AG04450 (cell line): ENCODE measurements at places on chromosomes 2 and 18.
A peak's percentile ranks its signal among the peaks of the same experiment; 100 is the strongest.

GRCh38 chr2:122800781-122801180 lies 1045.3 kb downstream of the TSN start:
- DNase-seq = no peak

DNA sequence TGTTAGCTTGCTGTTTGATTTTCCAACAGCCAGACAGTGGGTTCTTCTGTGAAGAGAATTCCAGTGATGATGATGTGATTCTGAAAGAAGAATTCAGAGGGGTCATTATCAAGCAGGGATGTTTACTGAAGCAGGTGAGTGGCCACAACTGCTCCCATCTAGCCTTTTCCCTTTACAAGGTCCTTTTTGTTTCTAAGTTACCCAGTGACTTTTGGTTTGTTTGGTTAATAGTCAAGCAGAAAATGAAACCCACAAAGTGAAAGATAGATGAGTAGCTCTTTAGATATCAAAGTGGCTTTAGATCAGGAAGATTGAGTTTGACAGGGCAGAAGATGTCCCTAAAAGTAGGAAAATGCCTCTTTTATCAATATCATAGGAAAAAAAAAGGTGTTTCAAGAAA lies 23.3 kb downstream of the PLEK start:
- DNase-seq = no peak

- peak; percentile 53 for DNase-seq
Measured at GRCh38 chr2:40403233-40403836, 48.6 kb downstream of the SLC8A1 start.

DNA sequence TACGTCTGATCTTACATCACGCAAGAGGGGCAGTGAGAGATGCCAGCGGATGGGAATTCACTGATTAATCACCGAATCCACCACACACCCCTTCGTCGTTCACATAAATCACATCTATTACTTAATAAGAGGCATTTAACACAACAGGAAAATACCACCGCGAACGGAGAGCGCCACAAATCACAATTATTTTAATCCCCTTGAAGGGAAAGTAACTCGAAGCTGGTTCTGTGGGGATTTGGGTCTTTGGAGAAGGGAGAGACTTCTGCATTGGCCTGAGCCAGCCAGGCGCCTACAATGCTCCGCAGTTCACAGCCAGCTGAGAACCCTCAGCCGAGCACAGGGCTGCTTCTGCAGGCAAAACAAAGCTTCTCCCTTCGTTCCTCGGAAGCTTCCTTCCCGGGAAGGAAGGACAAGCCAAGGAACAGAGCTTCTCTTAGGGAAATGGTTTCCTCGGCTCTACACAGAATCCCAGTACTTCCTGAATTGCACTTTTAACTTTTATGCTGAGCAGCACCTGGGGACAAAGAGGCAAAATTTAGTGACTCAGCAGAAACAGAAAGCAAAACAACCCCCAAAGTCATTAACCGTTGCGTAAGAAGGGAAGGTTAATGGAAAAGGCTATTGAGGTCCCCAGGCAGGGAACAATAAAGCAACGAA lies at the start of gene LRP1B:
Gene LRP1B, minus strand, starts transcription at position 7 of the 660 bp plus-strand sequence. CDS start 287 bp downstream, outside the sequence.
- no peak for DNase-seq

DNA sequence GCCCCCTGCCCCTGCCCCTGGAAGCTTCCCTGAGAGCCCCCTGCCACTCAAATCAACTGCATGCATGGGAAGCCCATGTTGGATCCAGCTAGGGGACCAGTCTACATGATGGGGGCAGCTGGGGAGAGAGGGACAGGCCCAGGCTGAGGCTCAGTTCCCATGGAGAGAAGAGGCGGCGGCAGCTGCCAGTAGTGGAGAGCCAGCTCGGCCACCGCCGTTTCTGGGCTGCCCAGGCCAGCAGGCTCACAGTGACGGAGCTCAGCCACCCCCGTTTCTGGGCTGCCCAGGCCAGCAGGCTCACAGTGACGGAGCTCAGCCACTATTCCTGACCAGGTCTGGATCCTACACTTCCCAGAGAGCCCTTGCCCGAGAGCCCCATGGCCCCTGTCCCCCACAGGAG lies 3.6 kb downstream of the MAB21L4 start:
- no peak for DNase-seq
